SK-MEL-5 (cell line): ENCODE measurements at places on chromosomes 7 and 10. TPM values are rescaled to one million over a fixed set of nuclear protein-coding genes. Genes with fewer than 3 reads are reported as not detected.

DNA sequence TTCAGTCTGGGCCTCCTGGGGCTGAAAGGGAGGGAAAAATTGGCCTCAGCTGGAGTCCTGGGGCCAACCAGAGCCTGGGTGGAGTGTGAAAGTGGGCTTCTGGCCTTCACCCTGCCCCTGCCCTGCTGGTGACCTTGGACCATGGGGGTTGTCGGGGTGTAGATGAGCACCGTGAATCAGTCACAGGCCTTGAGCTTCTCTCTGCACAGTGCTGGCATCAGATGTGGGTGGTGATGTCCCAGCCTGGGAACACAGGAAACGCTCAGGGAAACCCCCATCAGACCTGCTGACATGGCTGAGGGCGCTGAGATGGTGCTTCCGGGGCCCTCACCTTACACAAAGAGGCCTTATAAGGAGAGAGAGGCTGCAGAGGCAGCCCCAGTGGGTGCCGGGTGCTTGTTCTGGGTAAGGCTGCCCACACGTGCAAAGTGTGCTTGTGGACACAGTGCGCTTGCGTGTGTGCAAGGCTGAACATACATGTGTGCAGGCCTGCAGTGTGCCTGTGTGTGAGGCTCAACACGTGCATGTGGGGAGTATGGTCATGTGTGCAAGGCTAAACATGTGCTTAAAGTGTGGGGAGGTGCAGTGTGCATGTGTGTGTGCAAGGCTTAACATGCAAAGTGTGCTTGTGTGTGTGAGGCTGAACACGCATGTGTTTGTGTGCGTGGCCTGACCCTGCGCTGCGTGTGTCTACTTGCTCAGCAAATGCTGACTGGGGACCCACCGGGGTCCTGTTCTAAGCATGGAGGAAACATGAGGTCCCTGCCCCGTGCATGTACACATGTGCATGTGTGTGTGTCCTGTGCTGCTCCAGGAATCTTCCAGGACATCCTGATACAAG is 6.5 kb downstream of the ARPC1B start:
- DNase-seq = peak; percentile 88

DNA sequence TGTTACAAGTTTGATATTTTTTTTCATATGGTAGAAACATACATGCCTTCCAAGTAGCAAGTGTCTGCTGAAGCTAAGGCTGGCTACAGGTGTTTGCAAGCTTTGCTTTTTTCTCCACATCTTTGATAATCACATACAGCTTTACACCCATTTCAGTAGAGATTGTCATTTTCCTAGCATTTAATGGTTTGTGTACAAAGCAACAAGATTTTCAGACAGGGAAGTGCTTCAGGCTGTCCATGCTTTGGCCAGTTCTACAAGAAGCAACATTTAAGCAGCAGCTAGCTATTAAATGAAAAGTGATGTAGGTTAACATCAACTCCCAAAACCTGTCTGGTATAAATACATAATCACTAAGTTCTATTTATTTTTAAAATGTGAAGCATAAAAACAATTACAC is 2.3 kb downstream of the HDAC9 start:
- DNase-seq = no peak

GRCh38 chr7:157652954-157653826 is 316.4 kb downstream of the DNAJB6 start:
- DNase-seq = no peak

GRCh38 chr7:96116173-96116572 is 205.7 kb downstream of the SLC25A13 start:
- no peak for DNase-seq

- no peak for DNase-seq
Observed at GRCh38 chr7:109873296-109873695, 1217.6 kb upstream of the LRRN3 start.

DNA sequence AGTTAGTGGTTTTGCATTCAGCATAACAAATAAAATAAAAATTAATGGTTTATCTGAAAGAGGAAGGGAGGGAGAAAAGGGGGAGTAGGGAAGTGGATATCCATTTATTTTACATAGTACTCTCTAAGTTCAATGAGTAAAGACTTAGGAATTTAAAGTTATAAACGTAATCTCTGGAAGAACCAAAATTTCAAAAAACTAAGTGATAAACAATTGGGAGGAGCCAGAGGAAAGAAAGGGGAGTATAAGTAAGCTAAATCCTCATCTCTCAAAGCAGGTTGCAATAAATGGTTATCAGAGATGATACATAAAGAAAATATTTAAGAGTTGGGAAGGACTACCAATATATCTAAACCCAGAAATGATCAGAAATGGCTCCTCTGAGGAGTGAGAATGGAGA is 46.4 kb downstream of the ANK3 start:
- DNase-seq = no peak

- no peak for DNase-seq
Observed at GRCh38 chr10:11488126-11488525, 123.3 kb downstream of the USP6NL start.

- DNase-seq = no peak
Observed at GRCh38 chr10:95606922-95607321, 45.8 kb upstream of the SORBS1 start.

DNA sequence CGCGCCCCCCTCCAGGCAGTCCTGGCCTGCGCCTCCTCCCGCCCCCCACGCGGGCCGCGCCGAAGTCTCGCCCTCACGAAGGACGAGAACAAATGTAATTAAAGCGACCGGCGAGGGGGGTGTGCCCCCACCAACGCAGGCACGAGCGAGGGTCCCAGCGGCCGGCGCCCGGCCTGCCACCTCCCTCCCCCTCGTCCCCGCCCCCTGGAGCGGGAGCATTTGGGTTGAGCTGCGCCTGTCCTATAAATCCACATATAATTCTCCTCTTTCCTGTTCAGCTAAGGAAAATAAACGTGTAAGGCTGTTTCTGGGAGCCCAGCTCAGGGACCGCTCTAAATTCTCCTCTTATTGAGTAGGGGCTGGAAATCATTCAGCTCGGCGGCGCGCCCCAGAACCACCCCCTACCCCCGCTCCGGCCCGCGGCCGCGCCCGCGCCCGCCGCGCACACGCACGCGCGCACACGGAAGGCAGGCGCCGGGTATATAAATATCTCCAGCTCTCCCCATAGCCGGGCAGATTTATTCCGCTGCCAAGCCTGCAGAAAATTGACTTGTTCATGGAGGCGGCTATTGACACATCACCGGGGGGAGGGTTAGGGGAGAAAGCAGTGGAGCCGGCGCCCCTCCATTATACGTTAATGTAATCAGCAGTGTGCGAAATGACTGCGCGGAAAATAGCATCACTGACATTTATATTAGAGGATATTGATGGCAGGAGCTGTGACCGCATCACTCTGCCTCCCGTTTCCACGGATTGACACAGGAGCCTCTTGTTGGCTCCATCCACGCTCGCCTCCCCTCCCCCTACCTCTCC is 61.6 kb upstream of the BTRC start:
- DNase-seq = peak; percentile 34

DNA sequence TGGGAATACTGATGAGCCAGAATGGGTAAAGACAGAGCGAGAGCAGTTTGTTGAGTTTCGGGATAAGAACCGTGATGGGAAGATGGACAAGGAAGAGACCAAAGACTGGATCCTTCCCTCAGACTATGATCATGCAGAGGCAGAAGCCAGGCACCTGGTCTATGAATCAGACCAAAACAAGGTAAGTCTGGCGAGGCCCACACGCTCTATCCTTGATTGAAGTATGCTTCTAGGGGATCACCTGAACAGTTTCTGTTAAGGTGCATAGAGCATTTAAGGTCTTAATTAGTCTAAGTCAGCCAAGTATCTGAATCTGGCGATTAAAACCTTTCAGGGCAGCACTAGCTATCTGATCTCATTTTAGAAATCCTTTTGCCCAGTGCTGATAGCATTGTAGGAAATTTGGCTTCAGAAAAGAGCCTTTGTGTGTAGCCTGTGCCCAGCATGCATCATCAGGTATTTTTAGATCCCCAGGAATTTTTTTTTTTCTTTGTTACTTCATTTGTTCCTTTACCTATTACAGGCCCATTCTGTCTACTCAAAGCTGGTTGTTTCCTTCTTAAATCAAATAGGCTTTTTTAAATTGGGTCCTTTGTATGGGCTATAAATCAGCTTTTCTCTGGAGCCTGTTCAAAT is 8.0 kb downstream of the OPN1SW start:
- DNase-seq = no peak

- no peak for DNase-seq
Observed at GRCh38 chr10:22699976-22700375, 14.4 kb downstream of the PIP4K2A start.

GRCh38 chr10:51366044-51366443 is 291.8 kb downstream of the PRKG1 start:
- no peak for DNase-seq

DNA sequence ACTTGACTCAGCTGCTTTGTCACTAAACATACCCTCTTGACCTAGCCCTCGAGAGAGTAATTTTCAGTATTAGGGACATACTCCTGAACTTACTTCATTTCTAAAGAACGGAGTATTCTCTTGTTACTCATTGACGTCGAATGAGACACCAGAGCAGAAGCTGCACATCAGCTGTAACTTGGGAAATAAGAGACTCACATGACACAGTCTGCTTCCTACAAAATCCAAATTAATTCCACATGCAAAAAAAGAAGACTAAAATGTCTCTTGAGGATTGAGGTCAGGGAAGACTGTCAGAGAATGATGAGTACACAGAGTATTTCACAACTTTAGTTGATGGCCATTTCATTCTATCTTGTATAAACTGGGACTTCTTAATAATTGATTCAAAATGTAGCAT is 114.7 kb upstream of the EGFR start:
- DNase-seq = no peak

- no peak for DNase-seq
Observed at GRCh38 chr10:23505797-23506465, 67.1 kb downstream of the OTUD1 start.

DNA sequence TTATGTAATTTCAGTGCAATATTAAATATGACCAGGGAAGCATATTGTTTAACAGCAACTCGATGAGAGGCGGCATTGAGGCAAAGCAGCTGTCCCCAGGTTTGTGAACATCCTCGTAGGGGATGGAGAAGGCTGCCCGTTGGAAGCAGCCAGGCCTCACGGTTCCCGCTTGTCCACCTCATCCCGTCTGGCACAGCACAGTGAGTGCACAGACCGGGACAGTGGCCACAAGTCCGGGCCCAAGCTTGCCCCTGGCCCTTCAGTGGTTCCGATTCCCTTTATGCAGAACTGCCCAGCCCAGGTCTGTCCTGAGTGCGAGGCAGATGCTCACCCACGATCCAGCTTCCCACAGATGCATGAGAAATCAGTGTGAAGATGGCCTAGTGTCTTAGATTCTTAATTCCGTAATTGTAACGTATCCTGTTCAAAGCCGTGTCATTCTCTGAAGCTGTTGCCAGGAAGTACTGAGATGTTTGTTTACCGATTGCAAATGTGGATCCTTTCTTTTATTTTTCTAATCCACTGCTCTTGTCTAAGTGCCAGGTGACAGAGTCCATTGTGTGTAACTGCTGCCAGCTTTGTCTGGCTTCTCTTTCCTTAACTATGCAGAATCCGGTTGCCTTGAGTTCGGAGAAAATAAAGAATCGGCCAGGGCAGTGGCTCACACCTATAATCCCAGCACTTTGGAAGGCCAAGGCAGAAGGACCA is 35.5 kb downstream of the PFKP start:
- no peak for DNase-seq

NPY gene
- not detected in 2 replicates for total RNA-seq

NHLRC2 gene
- 10.4 and 12.4 TPM in 2 replicates for total RNA-seq

COL26A1 gene
- total RNA-seq = 0.18 and 0.85 TPM in 2 replicates

PNLIP gene
- total RNA-seq = not detected in 2 replicates

OR2A2 gene
- not detected in 2 replicates for total RNA-seq
